ENCODE measurements at places on chromosomes 2 and 18.

- DNase-seq: peak; percentile 23
These were observed 14.1 kb upstream of the KLF11 start for GRCh38 chr2:10028988-10029874.

- DNase-seq: no peak
These were observed 24.2 kb upstream of the CASP8 start for GRCh38 chr2:201235860-201236811.

GRCh38 chr2:43059183-43059897 is 167.1 kb downstream of the ZFP36L2 start:
- peak; percentile 15 for DNase-seq

- no peak for DNase-seq
These were observed 35.9 kb downstream of the SPRED2 start for GRCh38 chr2:65396348-65397026.

GRCh38 chr2:42835577-42836371 is 43.4 kb upstream of the HAAO start:
- DNase-seq: no peak

GRCh38 chr2:147083664-147084063 is 761.2 kb upstream of the ACVR2A start:
- no peak for DNase-seq

GRCh38 chr2:182745061-182745460 is 29.0 kb downstream of the DNAJC10 start:
- no peak for DNase-seq

DNA sequence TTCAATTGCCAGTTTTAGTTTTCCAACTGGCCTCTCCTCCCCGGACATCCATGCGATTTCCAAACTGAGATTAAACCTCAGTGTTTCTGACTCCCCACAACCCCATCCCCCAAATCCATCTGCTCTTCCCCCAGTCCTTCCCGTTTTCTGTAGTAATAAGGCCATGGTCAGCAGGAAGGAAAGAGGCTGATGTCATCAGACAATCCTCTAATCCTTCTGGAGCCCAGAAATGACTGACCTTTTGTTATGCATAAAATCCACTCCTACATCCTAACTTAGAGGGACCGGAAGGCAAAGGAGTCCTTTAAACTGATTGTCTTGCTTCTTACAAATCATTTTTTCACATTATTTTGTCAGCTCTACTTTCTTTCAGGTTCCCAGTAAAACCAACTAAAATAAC is 155.8 kb downstream of the INO80D start:
- no peak for DNase-seq

GRCh38 chr2:6418291-6418690 is 447.4 kb downstream of the CMPK2 start:
- DNase-seq: no peak

DNA sequence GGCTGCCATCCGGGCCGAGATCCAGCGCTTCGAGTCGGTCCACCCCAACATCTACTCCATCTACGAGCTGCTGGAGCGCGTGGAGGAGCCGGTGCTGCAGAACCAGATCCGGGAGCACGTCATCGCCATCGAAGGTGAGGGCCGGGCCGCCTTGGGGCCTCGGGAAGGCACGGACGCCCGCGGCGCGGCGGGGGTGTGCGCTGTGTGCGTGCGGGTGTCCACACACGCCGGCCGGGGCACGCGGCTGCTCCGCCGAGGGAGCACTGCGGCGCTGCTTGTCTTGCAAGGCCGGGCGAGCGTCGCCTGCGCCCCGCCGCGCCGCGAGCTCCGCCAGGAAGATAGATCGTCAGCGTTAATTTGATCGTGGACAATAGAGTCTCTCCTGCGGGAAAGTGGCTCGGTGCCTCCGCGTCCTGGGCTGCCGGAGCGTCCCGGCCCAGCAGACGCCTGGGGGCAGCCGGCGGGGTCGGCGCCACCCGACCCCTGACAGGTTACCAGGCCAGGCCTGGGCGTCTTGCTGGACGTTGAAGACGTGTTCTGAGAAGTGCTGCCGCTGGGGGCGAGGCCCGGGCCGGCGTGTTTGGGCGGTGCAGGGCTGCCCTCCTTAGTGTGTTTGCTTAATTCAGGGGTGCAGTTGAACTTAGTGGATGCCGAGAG is 1.0 kb downstream of the AGAP1 start:
- DNase-seq: no peak

Data from stimulated activated CD8-positive, alpha-beta memory T cell treated with anti-CD3 and anti-CD28 coated beads, Interleukin-2, amount 100 ng/mL, for 1 hour (primary cell).